ENCODE measurements at places on chromosomes 7 and 10. TPM values are rescaled to one million over a fixed set of nuclear protein-coding genes. Genes with fewer than 3 reads are reported as not detected.

The TCF7L2 gene
- 31.4 TPM for total RNA-seq

- DNase-seq: no peak
Measured at GRCh38 chr10:10792681-10793080, 225.0 kb upstream of the CELF2 start.

DNA sequence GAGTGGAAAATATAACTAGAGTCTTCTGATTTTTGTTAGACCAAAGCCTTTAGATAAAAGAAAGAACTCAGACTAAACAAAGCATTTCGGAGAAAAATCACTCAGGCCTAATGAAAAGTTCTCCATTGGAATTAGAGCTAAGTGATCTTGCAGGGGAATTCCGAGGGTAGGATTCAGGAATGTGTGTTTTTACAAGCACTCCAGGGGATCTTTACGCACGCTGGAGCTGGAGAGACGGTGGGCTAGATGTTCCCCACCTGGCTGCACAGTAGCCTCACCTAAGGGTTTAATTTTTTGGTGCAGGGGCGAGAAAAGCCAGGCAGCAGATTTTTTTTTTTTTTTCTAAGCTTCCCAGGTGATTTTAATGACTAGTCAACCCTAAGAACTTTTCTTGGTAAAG, 7.9 kb upstream of the PAPSS2 start:
- DNase-seq: no peak

The PPP1R17 gene
- 1.1 TPM for total RNA-seq

DNA sequence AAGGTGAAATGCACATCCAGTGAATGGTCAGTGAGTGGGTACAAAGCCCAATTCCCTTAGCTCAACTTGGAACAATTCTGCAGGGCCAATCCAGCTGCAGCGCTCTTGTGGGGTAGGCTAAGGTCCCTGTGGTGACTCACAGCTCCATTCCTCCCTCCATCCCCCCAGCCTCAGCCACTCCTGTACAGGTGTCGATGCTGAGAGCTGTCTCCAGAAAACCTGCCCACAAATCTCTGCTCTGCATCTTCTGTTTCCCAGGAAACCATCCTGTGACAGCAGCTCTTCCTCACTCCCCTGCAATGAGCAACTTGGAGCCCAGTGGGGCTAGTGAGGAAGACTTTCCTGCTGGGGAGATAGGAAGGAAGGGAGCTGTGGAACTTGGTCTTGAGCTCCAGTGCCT, 244.7 kb upstream of the GPR26 start:
- DNase-seq: no peak

DNA sequence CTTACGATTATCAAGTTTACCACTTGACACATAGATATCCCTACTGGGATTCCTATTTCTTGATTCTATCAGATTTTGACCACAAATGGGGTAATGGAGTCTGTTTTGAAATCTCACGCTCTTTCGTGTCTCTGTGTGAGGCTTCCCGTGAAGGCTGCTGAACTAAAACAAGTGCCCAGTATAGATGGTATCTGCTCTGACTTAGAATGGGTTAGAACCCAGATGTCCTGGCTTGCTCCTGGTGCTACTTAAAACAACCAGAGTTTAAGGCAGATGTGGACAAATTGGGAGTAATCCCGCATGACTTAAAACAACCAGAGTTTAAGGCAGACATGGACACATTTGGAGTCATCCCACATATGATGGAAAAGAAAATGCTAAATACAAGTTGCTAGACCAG, 85.9 kb downstream of the FAM204A start:
- DNase-seq: no peak

GRCh38 chr7:88344956-88345832, 38.5 kb upstream of the STEAP4 start:
- DNase-seq: peak; percentile 67

The UNCX gene
- not detected for total RNA-seq

- DNase-seq: no peak
Measured at GRCh38 chr7:87877366-87878040, 1.2 kb downstream of the DBF4 start.

GRCh38 chr7:155825336-155825735, 13.1 kb upstream of the SHH start:
- DNase-seq: no peak

The CYTH3 gene
- 38.6 TPM for total RNA-seq

GRCh38 chr7:99314504-99314903, 11.2 kb upstream of the ARPC1A start:
- no peak for DNase-seq

DNA sequence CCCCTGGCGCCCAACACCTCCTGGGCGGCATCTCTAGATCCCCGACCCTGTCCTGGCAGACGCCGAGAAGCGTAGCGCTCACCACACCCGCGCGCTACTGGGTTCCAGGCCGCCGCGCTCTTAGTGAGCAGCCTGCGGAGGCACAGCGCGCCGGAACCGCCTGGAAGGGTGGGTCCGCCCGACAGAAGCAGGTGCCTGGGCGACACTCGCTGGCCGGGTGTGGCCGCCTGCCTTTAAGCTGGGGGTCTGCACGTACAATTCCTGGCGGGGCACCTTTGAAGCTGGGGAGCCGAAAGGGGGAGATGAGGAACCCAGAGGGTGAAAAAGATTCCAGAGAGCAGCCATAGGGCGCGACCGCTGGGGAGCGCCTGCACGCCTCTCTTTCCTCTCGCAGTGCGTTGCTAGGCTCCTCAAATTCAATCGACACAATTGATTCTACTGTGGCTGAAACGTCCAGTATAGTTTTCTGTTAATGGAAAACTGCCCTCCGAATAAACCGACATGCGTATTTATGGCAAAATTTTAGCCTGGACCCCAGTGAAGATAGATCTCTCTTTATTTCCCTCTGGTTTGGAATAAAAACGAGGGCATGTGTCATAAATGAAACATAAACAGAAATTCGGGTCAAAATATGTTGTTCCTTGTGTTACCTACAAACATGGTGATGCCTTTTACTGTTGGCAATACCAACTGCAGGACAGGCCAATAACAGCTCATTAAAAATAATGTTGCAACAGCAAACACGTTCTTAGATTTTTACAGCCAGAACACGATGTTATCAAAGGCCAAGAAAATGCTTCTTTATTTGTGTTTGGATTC, 4.6 kb downstream of the HMX3 start:
- no peak for DNase-seq

The MEOX2 gene
- 1.3 TPM for total RNA-seq

The ZC3HAV1L gene
- total RNA-seq: 3.7 TPM

DNA sequence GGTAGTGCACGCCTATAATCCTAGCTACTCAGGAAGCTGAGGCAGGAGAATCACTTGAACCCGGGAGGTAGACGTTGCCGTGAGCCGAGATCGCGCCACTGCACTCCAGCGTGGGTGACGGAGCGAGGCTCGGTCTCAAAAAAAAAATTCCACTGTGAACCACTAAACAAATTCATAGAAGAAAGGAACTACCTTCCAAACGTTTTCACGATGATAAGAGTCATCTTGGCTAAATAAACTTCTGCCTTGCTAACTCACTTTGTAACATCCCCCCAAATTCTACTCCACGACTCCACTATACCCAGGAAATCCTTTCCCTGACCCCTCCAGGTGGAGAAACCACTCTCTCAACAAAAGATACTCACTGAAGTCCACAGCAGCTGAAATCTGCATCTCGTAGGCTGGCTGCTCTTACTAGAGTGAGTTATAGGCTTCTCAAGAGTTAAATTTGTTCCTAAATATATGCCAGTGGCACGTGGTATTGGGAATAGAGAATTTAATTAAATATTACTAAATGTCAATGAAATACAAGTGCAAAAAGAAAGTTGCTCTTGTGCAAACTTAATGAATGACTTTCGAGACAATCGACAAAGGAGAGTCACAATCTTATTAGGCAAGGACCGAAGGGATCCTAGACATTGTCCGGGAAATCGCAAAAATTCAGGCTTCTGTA, 1.6 kb upstream of the GTF2I start:
- DNase-seq: no peak

The NPTX2 gene
- 28.0 TPM for total RNA-seq

GRCh38 chr10:83942410-83942809, 196.9 kb upstream of the GHITM start:
- no peak for DNase-seq

- no peak for DNase-seq
Measured at GRCh38 chr10:133264461-133264860, 12.2 kb downstream of the ADAM8 start.

DNA sequence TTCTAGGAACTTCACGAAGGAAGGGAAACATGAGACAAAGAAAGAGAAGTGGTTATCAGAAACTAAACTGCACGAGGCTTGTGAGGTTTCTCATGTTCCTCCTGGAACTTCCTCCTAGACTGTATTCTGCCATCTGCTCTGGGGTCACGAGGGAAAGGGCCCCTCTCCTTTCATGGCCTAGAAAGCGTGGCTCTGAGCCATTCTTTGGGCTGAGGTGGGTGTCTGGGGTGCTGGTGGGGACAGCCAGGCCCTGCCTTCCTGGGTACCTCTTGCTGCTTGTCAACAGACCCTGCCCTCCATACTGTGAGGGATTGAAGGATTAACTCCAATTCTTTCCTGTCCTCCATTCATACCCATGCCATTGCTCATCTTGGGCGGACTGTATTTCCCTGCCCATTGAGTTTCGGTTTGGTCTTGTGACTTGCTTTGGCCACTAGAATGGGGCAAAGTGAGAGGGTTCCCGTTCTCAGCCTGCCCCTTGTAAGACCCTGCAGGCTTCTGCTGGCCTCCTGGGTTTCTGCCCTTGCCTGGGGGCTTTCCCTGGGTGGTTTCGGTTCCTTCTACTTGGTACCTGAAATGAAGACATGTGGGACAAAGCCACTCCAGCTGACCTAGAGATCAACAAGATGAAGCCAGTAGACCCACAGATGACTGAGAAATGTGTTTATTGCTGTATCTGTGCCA, 14.9 kb upstream of the GIMAP8 start:
- no peak for DNase-seq

GRCh38 chr7:106610996-106611886, 49.7 kb downstream of the CCDC71L start:
- DNase-seq: no peak

- no peak for DNase-seq
Measured at GRCh38 chr7:133763076-133763640, 364.0 kb upstream of the LRGUK start.

The SLC37A3 gene
- total RNA-seq: 49.4 TPM

The SEMA4G gene
- total RNA-seq: 12.9 TPM

DNA sequence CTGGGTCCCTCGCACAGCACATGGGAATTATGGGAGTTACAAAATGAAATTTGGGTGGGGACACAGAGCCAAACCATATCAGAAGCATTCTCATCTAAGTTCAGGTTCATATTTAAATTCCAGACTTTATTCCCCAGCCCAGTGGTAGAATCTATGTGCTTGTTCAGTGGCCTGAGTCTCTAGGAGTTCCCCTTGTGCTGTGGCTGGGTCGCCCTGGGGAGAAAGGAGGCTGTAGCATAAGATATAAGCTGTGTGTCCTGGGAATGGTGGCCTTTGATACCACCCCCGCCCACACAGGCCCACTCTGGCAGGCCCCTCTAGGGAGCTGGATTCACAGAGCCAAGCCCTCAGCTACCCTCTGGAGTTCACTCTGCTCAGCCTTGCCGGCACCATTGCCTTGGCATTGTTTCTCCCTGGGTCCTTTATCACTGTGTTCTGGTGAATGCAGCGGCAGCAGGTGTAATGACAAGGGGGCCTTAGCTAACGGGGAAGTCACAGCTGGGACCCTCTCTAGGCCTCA, 64.2 kb downstream of the MINDY4 start:
- no peak for DNase-seq

The CYP26A1 gene
- total RNA-seq: 3.5 TPM

DNA sequence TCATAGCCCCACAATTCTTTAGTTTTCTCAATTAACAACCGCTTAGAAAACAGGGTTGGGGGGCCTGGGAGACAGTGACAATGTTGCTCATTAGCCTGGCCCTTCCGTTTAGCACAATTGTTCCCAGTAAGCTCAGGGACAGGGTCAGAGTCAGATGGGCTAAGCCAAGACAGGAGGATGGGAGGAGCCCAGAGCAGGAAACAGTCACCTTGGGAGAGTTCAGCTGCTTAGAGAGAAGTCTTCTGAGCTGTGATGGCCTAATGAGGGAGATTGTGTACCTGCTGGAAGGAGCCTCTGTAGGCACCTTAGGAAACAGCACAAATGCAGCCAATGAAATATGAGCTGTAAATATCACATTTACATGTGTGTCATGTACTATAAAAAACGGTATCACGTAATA, 35.9 kb downstream of the SVOPL start:
- no peak for DNase-seq

DNA sequence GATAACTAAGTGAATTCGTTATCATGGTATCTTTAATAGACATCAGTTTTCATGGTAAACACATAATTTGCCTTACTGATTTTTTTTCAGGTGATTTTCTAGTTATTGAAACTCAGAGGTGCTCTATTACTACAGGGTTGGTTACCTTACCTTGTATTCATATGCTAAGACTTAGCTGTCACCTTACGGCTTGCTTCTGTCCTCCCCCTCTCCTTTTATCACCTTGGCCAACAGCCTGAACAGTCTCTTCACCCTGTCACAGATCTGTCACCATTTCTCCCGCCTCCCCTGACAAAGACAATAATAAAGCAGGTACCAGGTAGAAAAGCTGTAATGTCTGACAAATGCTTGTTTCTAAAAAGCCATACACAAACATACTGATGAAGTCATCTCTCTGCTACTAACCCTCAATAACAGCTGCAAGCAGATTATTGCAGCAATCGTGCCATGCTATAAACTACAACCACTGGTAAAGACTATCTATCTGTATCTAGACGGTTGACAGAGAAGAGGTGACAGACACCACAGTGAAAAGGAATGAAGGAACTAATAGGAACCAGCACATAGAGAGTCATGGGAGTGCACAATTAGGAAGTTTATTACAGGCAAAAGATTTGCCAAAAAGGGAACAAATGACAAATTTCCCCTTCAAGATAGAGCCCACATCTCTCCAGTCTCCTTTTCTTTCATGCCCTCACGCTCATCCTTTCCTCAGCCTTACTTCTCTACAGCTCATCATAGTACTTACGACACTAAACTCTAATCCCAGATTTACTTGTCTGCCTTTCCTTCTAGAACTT, 57.2 kb downstream of the ARHGAP12 start:
- DNase-seq: no peak

The PCGF6 gene
- 13.9 TPM for total RNA-seq

GRCh38 chr10:7886056-7886455, 67.8 kb downstream of the TAF3 start:
- DNase-seq: no peak

DNA sequence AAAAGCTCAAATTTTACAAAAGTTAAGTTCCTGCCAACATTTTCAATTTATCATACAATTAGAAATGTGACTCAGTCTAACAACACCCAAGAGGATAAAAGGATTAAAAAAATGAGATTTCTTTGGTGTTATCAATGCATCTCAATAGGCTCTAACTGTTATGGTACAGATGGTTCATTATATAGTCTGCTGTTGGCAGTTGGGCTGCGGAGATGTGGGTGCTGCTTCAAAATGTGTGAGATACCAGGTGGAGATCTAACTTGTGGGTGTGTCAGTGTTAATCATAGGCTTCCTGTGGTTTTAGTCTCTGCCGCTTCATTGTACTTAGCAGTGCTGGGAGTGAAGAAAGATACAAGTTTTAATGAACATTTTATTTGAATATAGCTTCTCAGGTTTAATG, 231.2 kb downstream of the EXOC4 start:
- peak; percentile 33 for DNase-seq

The SRRM3 gene
- total RNA-seq: 116 TPM

DNA sequence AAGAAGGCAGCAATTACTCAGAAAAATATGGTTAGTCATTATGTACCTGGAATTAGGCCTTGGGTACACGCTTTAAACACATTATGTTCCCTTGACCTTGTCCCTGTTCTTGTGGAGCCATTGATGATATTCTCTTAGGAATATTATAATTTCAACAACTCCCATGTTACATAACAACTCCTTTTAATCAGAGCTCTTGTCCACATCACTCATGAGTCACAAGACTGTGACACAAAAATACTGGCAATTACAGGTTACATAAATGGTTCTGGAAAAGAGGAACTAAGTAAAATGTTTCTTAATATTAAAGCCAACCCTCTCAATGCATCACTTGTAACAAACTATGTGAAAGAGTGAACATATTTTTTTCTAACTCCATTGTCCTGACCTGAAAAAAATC, 143.8 kb upstream of the PCLO start:
- DNase-seq: no peak
